ENCODE measurements at places on chromosomes 1 and 21.

DNA sequence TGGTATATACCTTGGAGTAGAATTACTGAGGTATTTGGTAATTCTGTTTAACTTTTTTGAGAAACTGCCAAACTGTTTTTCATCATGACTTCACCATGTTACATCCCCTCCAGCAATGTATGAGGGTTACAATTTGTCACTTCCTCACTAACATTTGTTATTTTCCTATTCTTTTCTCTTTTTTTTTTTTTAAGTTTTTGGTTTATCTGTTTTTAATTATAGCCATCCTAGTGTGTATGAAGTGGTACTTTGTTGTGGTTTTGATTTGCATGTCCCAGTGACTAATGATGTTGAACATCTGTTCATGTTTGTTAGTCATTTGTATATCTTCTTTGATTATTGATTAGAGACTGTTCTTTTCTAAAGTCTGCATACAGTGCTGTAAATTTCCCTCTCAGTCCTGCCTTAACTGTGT is 147.3 kb downstream of the HS2ST1 start:
- DNase-seq, result peak; percentile 40

- no peak for DNase-seq
These were observed 58.5 kb upstream of the FGGY start for GRCh38 chr1:59238333-59238934.

- DNase-seq, result no peak
These were observed 38.9 kb downstream of the CD58 start for GRCh38 chr1:116531917-116532316.

DNA sequence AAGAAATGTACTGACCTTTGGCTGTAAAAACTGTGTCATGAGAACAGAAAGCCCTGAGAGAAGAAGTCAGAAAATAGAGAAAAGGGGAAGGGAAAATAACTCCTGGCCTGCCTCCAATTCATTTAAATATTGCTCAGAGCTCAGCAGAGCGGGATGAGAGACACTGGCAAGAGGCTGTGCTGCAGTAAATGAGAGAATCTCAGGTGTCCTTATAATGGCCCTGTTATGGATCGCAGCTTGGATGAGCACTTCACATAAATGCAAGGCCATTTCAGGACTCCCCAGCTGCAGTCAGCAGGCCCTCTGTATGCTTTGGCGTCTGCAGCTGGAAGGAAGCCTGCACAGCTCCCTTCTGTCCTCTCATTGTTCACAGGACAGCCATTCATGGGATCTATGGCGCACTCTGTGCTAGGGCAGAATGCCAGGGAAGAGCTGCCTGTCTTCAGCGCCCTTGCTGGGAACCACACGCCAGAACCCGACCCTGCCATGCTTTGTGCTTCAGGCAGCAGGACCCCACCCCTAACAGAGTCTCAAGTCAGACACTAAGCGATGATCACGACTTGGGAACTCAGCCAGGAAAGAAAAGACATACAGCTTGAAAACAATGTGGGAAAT is 20.7 kb upstream of the ABCB10 start:
- peak; percentile 38 for DNase-seq

- DNase-seq, result no peak
These were observed 48.6 kb downstream of the SCYL3 start for GRCh38 chr1:169844941-169845608.

DNA sequence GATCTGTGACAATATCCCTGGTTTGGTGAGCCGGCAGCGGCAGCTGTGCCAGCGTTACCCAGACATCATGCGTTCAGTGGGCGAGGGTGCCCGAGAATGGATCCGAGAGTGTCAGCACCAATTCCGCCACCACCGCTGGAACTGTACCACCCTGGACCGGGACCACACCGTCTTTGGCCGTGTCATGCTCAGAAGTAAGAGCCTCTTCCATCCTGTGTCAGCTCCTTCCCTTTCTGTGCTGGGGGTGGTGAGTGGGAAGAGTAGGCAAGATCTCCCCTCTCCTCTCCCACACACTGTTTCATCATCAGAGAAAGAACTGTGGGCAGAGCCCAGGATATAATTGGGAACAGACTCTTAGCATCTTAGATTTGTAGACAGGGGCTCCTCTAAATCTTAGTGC is 6.1 kb downstream of the WNT2B start:
- no peak for DNase-seq

GRCh38 chr1:160018900-160019299 is 12.9 kb downstream of the PIGM start:
- DNase-seq, result peak; percentile 67

DNA sequence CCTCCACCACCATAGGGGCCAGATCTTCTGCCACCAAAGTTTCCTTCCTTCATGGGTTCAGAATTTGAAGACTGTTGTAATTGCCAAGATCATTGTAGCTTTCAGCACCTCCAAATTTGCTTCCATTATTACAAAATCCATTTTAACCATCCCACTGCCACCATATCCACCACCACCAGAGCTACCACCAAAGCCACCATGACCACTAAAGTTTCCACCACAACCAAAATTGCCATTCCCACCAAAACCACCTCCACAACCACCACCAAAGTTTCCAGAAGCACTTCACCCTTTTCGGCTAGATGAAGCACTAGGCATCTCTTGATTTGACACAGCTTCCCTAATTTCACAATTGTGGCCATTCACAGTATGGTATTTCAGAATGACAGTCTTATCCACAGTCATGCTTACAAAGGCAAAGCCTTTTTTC is 45.2 kb downstream of the SLC30A7 start:
- no peak for DNase-seq

GRCh38 chr1:161188381-161188780 is 10.5 kb downstream of the ADAMTS4 start:
- no peak for DNase-seq

DNA sequence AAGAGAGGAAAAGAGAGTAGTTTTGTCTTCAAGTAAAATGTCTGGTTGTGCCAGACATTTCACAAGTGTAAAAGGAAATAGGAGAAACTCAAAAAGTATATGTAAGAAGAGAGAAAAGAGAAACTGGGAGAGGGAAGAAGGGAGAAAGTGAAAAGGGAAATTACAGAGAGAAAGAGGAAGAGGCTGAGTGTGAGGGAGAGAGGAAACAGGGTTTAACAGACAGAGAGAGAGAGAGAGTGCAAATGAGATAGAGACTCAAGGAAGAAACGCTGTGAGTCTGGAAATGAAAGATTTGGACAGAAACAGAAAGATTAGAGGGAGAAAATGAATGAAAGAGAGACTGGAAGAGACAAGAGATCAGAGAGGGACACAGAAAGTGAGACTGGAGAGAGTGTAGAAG is 806.2 kb downstream of the PLA2G4A start:
- DNase-seq, result no peak

DNA sequence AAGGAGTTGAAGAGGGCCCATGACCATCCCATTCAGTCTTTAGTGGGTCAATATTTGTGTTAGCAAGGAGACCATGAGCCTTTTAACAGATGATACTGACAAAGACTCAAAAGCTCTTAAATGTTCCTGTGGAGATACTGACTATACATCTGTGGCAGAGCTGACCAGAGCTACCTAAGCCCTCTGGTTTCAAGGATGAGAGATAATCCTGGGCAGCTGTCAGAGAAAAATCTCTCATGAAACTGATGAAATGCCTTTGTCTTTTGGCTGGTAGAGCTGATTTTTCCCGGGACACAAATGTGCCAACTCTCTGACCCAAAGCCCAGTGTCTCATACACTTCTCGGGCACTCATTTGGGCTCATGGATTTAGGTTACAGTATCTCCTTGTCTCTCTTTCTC is 100.9 kb downstream of the XCL2 start:
- no peak for DNase-seq

- peak; percentile 3 for DNase-seq
These were observed 447.5 kb downstream of the NEGR1 start for GRCh38 chr1:71834601-71835441.

DNA sequence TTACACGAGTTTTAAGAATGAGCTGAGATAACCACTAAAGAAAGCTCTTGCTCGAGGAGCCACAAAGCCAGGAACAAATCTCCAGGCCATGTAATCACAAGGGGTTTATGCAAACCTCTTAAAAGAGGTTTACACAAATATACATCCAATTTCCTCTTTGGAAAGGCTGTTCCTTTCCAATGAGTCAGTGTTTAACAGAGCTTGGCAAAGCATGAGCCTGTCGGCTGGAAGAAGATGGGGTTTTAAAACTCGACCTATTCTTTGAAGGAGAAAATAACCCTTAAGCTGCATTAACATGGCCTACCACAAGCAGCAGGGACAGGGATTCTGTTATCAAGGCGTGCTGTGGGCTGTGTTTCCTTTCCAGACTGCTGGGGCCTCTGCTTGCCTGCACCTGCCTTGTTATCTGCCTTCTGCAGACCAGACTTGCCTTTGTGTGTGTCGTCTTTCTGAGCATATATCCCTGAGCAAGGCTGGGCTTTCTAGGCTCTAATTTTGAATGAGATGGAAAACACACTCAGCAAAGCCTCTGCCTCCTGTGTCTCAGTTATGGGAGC is 40.6 kb upstream of the CYP2J2 start:
- no peak for DNase-seq

DNA sequence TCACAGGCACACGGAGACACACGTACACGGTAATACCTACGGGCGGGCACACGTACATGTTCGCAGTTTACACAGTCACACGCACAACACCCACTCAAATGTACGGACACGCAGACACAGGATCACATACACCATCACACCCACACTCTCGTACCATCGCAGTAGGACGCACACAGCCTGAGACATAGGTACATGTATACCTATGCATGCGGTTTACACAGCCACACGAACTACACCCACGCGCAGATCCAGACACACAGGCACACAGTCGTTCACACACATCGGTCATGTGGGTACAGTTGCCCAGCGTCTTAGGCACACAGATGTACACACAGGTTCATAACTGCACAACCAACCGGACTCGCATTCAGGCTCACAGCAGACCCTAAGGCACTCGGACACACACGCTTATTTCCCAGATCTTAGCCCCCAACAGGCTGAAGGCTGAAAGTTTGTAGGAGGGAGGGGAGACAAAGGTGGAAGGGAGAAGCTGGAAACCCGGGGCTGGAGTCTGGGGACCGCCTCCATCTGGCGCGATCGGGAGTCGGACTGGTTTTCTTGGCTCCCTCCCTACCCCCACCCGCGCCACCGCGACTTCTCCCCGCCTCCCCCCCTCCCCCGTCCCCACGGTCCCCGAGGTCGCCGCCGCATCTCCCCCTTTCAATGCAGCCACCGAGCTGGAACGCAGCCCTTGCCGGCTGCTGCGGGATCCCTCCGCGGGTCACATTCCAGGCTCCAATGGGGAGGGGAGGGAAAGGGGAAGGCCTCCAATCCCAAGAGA is 51.9 kb upstream of the SYNC start:
- no peak for DNase-seq

DNA sequence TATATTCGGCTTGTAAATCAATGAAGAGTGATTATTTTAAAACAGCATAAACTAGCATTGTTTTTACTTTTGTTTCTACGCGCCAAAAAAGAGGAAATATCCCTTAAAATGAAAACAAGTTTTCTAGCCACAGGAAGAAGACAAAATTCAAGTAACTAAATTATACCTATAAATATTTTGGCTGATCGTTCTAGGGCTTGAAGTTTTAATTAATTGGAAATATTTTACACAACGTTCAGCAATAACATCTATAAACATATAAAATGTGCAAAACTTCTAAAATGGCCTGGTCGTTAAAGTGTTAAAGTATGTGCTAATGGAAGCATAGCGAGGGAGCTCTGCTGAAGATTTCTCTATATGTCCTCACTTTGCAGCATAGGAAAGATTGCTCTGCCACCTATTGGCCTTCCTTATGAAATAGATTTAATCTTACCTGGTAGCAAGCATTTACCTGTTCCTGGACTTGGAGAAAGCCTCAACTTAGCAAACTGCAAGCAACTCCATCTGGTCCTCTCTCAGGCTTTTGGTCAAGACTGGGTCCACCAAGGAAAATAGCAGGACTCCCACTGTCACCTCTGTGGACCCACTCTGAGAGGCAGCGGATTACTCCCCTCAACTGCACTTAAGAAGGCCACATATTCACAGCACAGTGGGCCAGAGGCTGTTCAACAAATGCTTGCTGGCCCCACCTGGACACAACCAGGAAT is 351.3 kb upstream of the RUNX1 start:
- peak; percentile 74 for DNase-seq

GRCh38 chr1:155208541-155209311 is at the start of gene MTX1:
TSS of gene MTX1 (plus strand) at chr1:155208695. CDS start at chr1:155208805, 110 bp downstream.
- peak; percentile 79 for DNase-seq

DNA sequence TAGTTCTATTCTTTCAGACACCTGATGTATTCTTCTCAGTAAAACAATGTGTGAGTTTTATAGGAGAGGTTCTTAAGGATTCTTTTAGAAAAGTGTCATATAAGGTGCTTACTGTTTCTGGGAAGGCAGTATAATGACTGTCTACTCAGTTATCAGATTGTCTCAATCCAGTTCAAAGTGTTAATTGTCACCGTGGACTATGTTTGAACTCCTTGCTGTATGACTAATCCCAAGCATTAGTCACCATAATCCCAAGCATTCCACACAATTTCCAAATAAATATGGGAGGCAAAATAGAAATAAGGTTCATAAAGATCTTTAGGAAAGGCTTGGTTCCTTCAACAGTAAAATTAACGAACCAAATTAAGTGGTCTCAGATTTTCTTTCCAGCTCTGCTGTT is 342.1 kb upstream of the NR5A2 start:
- peak; percentile 70 for DNase-seq

GRCh38 chr1:113259988-113260387 is 130.3 kb upstream of the MAGI3 start:
- DNase-seq, result no peak

DNA sequence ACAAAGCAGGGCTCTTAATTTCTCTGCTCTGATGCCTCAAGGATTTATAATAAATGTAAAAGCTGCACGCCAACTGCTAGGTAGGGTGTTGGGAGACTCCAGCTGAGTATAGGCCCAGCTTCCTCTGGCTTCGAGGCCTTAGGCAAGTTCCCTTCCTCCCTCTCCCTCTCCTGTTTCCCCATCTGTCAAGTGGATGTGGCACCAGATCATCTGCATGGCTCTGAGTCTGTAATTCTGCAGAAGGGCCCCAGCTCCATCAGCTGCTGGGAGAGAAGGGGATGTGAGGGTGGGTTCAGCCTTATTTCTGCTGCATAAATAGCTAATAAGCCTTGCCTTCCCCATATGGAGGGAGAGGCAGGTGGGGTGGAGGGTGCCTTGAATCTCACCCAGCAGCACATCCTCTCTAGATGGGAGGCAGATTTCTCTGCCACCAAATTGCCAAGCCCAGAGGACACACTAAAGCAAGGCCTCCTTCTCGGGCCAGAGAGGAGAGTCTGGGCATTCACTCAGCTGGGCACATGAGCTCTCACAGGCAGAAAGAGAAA is 3.8 kb downstream of the TRIM62 start:
- DNase-seq, result no peak

- peak; percentile 91 for DNase-seq
These were observed 62.5 kb upstream of the ARHGAP29 start for GRCh38 chr1:94299627-94300553.

DNA sequence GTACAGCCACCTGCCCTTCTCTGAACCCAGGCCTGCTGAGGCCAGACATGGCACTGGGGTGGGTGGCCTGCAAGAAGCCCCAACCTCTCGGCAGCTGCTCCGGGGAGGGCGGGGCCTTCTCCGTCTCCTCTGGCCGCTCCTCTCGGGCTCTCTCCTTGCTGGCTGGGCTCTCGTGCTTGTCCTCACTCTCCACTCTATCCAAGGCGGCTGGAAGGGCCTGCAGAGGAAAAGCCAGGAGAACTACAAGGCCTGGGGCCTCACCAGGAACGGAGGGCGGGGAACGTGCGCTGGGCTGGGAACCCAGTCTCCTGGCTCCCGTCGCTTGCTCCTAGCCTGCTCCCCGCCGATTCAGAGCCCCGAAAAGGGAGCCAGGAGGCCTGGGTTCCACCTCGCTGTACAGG is 59.1 kb downstream of the CHD5 start:
- no peak for DNase-seq
